ENCODE measurements at places on chromosomes 5 and 9.

DNA sequence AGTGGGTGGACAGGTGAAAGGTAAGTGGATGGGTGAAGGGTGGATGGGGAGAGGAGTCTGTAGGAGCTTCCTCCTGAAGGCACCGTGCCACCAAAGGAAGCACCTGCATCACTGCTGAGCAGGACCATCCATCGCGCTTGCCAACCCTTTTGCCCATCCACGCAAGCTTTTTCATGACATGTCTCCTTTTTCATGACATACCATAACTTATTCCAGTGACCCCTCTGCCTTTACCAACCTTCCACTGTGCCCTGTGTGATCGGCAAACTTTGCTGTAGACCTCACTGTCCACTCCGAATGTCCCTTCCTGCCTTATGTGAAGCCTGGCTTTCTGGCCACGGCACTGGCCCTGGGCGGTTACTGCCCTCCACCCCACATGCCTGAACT is 13.4 kb downstream of the FLT4 start:
- DNase-seq = no peak

GRCh38 chr9:128163523-128164306 is 3.6 kb downstream of the BBLN start:
- no peak for DNase-seq

- DNase-seq = no peak
These were observed 96.5 kb upstream of the ZNF608 start for GRCh38 chr5:124842725-124843595.

GRCh38 chr9:109001275-109001676 is 12.0 kb downstream of the CTNNAL1 start:
- DNase-seq = no peak

DNA sequence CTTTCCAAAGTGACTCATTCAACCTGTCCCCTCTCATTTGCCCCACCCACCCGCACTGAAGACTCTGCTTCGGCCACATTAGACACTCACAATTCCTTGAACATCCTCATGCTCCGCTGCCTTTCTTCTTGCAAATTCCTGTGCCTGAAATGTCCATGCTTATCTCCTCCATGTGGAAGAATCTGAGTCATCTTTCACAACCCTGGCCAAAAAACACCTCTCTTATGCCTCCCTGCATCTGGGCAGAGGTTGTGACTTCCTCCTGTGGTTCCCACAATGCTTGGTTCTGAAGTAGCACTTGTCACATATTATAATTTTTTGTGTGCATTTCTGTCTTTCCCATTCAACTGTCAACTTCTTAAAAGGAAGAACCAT is 238.6 kb downstream of the ENC1 start:
- DNase-seq = no peak

DNA sequence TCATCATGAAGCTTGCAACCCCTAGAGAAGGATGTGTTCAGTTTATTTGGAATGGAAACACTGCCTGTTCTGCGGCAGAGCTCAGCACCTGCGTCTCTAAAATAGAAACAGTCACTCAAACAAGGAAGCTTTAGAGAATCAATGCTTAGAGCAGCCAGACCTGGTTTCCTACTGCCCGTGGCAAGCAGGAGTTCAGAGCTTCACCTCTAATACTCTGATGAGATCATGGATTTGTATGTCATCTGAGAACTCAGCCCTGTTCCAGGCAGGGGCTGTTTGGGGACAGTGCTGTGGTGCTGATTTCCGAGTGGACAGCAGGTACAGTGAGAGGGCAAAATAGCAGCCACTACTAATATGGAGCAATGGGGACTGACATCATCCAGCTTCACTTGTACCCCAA is 236.0 kb upstream of the IRX1 start:
- DNase-seq = no peak

- DNase-seq = no peak
These were observed 120.6 kb downstream of the HMHB1 start for GRCh38 chr5:143932584-143932983.

DNA sequence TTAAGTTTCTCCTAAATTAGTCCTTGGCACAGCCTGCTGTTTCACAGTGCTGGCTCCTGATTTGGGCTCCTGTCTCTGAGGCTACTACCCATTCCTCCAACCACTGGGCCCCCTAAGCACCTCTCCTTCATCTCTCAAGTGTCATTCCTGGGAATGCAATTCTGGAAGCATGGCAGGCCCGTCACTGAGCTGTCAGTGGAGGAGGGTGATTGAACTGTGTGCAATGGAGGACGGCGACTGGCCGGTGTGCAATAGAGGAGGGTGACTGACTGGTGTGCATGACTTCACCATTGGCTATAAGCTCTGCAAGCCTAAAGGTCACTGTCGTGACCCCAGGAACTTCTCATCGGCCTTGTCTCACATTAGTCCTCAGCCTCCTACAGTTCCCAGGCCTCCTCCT is 12.4 kb upstream of the IL17B start:
- no peak for DNase-seq
